ENCODE measurements at places on chromosomes 3 and 15. TPM values are rescaled to one million over a fixed set of nuclear protein-coding genes. Genes with fewer than 3 reads are reported as not detected.

DNA sequence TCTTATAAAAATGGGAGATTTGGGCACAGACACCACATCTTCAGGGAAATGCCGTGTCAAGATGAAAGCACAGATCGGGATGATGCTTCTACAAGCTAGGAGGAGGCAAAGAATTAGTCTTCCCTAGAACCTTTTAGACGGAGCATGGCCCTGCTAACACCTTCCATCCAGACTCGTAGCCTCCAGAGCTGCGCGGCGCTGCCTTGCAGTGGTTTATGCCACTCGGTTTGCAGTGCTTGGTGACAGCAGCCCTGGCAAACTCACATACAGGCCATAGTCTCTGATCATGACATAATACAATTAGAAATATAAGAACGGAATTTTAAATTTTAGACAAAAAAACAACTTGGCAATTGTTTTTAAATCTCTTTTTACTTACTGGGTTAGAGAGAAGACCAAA lies 37.1 kb upstream of the SLC41A3 start:
- peak; percentile 53 for DNase-seq

DNA sequence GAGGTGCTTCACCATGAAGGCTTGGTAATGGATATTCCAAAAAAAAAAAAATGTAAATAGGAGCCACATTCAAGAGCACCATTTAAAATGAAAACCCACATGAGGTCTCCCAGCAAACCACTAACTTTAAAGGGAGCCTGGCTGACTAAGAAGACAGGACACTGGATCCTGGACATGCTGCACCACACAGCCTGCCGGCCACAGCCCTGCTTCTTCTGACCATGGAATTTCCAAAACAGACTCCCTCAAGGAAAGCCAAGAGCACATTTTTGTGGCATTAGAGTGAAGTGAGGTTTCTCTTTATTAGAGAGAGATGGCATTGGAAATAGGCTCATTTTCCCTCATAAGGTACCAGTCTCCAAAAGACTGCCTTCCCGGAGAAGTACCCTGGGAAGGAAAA lies 113.9 kb downstream of the RORA start:
- DNase-seq: no peak

DNA sequence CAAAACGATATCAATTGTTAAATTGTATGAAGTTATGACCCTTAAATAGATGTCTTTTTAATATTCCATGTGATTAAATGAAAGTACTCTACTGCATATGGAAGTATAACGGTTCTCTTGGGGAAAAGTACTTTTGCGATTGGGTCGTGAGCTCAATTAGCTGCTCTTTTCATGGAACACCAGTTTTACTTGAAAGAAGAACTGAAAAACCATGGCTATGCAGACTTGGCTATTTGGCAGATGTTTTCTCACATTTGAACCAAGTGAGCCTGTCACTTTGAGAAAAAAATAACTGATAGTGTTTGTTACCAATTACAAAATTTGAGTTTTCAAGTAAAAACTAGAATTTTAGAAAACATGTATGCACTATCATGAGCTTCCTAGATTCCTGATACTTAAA lies 5.9 kb upstream of the INAFM2 start:
- DNase-seq: no peak

GRCh38 chr3:177547711-177548350 lies 350.5 kb upstream of the TBL1XR1 start:
- no peak for DNase-seq

- DNase-seq: peak; percentile 79
Measured at GRCh38 chr15:68538311-68538710, 40.5 kb upstream of the CORO2B start.

DNA sequence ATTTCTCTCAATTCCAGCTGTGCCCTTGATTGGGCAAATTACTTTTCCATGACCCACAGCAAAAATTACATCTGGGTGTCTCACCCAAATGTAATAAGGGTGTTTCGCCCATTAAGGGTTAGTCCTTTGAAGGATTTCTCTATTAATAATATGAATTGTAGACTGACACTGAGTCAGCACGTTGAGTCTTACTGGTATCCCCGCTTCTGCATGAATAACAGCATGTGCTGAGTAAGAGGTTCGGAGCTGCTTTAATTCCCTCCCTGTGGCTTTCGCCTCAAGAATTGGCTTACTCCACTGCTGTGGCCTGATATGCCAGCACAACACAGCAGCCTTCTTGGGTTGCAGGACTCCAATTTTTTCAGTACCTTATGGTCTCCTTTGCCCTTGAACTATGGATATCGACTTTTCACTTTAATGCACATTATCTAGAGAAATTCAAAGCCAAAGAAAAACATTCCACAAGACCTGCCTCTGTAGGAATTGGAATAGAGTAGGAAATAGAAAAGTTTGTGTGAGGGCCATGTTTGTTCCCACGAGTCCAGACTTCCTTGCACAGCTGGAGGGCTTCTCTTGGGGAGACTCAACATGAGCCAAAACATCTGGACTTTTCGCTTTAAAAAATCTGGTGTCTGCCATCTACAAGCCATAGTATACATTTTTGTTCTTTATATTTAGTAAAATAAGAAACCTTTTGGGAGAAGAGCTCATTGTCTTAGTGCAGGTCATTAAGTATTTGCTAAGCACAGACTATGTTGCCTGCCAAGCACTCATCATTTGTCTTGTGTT lies 20.7 kb upstream of the ERC2 start:
- no peak for DNase-seq

- DNase-seq: no peak
Measured at GRCh38 chr3:72048873-72049272, 263.9 kb upstream of the PROK2 start.

- no peak for DNase-seq
Measured at GRCh38 chr15:85137489-85138168, 156.0 kb downstream of the PDE8A start.

DNA sequence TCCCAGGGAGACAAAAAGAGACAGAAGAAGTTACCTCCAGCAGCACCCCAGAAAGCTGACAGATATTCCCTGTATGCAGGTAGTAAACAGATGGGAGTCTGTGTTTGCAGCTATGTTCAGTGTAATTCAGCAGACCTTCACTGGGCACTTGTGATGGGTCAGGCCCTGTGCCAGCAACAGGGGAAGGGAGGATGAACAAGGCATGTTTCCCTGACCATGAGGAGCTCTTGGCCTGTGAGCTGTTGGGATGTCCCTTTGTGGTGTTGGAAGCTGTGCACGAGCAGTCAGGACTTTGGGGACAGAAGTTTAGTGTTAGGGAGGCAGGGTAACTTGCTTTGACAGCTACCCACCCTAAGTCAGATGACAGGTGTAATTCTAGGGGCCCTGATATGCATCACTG lies 106.0 kb upstream of the TRIM42 start:
- no peak for DNase-seq

DNA sequence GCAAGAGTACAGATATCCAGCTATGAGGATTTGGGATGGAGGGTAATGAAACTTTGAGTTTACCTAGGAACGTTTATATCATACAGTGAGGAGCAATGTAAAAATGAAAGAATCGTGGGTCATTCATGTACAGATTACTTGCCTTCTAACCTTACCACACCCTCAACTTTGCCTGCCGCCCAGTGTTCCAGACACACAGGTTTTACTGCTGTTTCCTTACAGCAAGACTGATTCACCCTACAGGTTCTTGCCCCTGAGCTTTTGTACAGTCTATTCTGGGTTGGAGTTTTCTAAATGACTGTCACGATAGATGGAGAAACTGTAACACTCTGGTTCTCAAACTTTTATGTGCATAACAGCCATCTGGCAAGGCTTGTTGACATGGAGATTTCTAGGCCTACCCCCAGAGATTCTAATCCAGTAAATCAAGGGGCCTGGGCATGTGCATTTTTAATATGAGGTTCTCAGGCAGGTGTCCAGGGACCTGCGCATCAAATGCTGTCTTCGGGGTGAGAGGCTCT lies 6.6 kb upstream of the TPRG1 start:
- DNase-seq: no peak

DNA sequence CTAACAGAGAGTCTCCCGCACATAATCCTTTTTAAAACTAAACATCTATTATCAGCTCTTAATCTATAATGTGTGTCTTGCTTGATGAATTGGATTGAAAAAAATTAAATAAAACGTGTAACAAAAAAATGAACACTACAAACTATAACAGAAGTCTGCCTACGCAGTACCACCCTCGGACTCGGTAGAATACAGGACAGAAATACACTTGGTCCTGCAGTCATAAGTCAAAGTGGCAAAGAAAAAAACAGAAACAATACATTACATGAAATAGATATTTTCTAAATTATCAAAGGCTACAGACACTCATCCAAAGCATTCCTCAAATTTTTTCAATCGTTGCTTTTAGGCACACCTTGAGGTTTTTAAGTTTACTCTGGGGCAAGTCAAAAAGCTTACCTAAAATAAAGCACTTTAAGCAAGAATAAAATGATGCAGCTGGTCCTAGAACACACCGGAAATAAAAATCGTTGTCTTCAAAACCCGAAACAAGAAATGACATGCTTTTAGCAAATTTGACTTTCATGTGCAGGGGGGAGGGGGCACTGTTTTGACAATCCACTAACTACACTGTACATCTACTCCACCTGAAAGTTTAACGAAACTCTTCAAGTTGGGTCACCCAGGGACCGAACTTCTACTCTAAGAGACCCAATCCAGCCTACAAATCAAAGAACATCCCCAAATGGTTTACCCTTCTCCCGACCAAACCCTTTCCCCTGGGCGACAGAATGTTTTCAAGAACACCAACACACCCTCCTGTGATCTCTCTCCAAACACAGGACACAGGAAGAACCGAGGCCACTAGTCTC lies 1.3 kb downstream of the ADAM10 start:
- no peak for DNase-seq

DNA sequence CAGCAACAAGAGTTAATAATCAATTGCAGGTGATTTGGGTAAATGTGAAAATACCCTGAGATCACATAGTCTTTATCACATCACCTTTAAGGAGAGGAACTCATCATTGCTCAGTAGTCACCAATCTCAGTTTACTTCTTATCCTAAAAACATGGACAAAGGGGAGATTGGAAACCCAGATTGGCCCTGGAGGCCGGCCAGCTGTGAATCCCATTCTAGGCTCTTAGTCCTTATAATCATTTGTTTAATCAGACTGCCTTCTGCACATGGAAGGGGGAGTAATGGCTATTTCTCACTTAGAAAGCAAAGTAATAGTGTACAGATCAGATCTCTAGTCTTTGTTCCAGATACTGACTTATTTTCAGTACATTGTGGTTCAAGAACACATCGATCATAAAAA lies 37.2 kb upstream of the CPB1 start:
- no peak for DNase-seq

- no peak for DNase-seq
Measured at GRCh38 chr3:196354132-196354531, 15.9 kb upstream of the TM4SF19 start.

DNA sequence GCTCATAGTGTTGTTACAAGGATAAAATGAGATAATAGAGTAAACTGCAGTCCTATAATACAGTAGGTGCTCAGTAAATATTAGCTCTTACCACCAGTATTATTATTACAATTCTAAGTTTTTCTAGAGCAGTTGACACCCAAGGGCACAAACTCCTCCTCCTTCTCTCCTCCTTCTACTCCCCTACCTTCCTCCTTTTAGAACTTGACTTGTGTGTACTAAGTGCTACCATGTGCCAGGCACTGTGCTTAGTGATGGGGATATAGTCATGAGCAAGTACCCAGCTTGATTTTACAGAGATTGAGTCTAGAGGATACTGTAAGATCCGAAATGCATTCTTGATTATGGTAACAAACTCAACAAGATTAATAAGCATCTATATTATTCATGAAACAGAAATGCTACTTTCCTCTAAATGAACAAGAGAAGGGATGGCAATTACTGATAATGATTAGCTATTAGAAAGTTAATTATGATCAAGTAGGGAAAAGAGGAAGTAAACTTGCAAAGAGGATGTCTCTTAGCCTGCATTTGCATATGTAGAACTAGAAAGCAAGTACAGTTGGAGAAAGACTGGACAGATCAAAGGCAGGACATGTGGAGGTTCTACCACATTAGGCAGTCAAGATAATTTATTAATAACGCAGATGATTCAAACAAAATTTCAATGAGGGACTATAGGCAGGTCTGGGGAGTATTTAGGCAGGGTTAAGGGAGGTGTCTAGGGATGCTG lies 72.3 kb downstream of the CLDN11 start:
- DNase-seq: no peak

- no peak for DNase-seq
Measured at GRCh38 chr3:77467702-77468625, 428.1 kb downstream of the ROBO2 start.

DNA sequence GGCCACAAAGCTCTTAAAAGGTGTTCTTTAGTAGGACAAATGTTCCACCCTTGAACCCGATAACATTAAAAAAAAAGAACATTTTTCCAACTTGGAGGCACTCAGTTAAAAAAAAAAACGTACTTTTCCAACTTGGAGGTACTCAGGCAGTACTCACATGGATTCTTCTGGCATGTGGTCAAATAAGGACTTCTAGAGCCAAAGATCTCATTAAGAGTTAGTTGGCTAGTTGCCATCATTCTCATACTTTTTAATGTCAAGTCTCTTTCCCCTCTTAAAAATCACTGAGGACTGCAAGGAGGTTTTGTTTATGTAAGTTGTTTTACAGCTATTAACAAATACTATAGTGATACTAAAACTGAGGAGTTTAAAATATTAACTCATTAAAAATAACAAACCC lies 101.0 kb downstream of the CADPS start:
- no peak for DNase-seq

GRCh38 chr3:11719406-11720303 lies 75.9 kb upstream of the VGLL4 start:
- DNase-seq: peak; percentile 91

DNA sequence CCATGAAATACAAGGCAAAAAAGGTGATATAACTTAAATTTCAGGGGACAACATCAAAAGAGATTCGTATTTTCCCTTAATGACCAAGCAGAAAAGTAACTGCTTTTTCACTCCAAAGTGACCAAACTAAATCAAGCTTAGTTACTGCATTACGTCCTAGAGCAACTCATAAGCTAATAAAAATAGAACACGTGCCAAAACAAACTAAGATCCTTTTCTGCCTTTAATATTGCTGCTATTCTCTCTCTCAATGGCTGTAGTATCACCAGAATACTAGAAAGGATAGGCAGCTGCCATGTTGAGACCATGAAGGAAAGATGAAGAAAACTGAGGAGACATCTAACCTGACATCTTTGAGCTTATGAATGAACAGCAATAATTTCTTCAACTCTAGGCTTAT lies 43.3 kb downstream of the UBXN7 start:
- no peak for DNase-seq

GRCh38 chr3:186340204-186340603 lies 21.8 kb downstream of the DGKG start:
- DNase-seq: no peak

CPLX3 gene
- not detected for total RNA-seq

TRH gene
- total RNA-seq: not detected

FOXB1 gene
- total RNA-seq: not detected

ACKR2 gene
- total RNA-seq: 5.6 TPM

SCAANT1 gene
- not detected for total RNA-seq

LIPC gene
- total RNA-seq: not detected

EAF2 gene
- total RNA-seq: 7.2 TPM

CNTN4 gene
- 3.8 TPM for total RNA-seq

WDR93 gene
- 0.32 TPM for total RNA-seq

MELTF gene
- 28.2 TPM for total RNA-seq
